ENCODE measurements at places on chromosomes 1 and 21. TPM values are rescaled to one million over a fixed set of nuclear protein-coding genes. Genes with fewer than 3 reads are reported as not detected.

Gene CYP4A11
- total RNA-seq, result not detected

- no peak for DNase-seq
Observed at GRCh38 chr1:23065385-23065784, 46.1 kb downstream of the KDM1A start.

GRCh38 chr1:205445646-205445935, 10.3 kb downstream of the BLACAT1 start:
- DNase-seq, result no peak

DNA sequence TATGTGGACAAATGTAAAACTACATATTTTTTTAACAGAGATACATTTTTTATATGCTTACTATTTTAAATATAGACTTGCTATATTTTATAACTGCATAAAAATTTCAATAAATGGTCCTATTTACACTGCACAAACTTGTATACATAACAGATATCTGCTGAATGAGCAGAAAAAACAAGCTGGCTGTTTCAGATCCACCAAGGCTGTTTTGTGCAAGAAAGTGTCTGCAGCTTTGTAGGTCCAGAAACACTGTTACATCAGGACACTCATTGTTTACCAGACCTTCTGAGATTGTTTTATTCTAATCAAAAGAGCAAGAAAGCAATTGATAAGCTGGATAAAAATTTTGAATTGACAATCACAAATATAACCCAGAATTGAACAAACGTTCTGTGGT, 99.3 kb downstream of the NCAM2 start:
- DNase-seq, result no peak

DNA sequence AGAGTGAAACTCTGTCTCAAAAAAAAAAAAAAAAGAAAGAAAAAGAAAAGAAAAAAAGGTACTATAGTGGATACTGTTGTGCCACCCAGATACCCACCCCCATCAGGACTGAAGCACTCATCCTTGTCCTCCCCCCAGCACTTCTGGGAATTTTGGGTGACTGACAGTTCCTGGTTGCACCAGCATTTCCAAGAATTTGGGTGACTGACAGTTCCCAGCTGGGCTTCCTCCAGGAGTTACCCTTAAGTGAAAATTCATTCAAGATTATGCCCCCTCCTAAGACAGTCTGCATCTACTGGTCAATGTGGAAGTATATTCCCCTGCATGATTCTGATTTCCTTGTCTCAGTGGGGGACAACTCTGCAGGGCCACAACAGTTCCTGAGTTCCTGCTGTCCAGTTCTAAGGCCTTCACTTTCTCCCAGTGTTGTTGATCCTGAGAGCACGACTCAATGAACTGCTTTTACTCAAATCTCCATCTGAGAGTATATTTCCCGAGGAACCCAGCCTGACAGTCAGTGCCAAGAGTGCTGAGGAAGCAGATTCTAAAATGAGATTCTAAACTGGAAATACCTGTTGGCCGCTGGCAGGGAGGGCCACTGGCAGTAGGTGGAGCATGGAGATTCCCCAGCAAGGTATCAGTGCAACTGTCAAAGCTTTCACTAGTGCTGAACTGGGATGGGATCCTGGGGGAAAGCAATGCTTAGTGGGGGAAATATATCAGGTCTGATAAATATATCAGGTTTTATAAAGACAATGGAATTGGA, 18.5 kb downstream of the RIIAD1 start:
- DNase-seq, result no peak

GRCh38 chr1:39133340-39133684, 71.2 kb upstream of the MACF1 start:
- no peak for DNase-seq

Gene EXTL1
- 0.19 TPM for total RNA-seq

DNA sequence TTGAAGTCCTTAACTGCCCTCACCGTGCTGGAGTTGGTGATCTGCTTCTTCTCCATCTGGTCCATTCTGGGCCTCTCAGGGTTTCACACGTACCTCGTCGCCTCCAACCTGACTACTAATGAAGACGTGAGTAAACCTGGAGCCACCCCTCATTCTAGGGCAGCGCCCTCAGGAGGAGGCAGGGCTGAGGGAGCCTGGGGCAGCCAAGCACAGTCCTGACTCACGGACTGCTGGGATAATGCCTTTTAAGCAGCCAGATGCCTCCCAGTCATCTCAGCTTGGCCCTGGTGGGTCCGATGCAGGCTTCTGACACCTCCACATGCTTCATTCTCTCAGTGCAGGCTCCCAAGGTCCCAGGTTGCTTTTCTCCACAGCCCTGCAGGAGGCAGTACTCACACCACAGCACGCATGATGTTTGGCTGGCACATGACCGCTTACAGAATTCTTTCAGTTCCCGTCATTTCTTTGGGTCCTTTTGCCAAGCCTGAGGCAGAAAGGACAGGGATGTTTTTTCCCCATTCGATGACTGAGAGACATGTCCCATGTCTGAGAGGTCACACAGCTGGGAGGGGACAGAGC, 11.8 kb upstream of the SFN start:
- no peak for DNase-seq

GRCh38 chr1:31517301-31517700, 59.0 kb upstream of the TINAGL1 start:
- no peak for DNase-seq

Gene OLFM3
- not detected for total RNA-seq

DNA sequence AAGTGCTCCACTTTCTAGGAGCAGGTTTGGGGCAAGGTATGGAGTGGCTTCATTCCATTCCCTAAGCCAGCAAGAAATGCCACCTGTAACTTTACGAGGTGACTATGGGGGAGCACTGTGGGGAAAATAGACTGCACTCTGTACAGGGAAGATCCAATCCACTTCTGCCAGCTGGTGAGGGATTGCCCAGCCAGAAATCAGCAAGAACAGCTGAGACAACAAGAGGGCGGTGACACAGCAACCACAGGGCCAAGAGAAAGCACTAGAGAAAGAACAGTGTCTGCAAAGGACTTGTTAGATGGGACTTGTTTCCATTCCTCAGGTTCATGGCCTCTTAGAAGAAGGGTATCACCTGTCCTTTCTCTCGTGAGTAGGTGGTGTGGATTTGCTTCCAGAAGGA, 19.6 kb downstream of the CAPN8 start:
- DNase-seq, result no peak

Gene HPCAL4
- 31.8 TPM for total RNA-seq

DNA sequence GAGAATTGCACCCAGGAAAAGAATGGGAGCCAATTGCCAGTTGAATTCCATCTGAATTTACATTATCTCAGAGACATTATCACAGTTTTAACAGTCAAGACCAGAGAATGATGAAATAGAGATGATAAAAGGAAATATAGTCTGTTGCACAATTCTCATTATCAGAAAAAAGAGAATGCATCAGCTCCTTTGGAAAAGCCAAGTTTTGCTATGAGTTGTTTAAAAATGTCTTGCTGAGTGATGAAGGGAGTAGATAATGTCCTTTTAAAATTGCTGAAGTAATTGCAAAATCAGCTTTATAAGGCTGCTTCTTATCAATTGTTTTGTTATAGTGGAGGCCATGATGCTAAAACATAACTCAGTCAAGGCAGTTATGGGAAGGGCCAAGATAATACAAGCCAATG, 37.9 kb upstream of the EEIG2 start:
- DNase-seq, result no peak

Measured in CD4-positive, alpha-beta memory T cell (primary cell).